ENCODE measurements at places on chromosomes 2 and 18.
A peak's percentile ranks its signal among the peaks of the same experiment; 100 is the strongest.

DNA sequence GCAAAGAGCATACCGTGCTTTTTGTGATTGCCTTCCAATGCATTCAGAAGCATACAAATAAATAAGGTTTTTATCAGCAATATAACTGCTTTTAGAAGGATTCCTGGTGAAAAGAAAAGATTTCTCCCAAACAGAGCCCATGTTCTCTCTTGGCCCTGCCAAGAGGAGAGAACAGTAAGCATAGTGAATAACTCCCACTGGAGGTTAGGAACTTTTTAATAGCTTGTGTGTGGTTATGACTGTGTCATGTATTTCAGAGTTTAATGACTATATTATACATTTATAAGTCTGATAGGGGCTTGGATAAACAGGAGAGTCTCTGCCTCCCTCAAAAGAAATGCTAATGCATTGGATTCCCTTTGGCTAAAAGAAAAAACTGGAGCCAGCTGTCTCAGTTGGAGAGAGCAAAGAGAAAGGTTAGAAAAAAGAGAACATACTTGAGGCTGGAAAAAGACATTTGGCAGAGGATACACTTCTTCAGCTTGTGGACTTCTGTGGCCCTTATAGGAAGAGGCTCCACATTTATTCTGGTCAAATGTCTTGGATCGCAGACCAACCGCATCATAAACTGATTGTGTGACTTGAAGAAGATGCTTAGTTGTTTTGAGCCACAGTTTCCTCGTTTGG lies 63.0 kb upstream of the SPRED2 start:
- DNase-seq = no peak

GRCh38 chr2:217793566-217794132 lies 209.1 kb downstream of the TNS1 start:
- no peak for DNase-seq

GRCh38 chr2:73928963-73929347 lies 2.3 kb downstream of the DGUOK start:
- DNase-seq = no peak

DNA sequence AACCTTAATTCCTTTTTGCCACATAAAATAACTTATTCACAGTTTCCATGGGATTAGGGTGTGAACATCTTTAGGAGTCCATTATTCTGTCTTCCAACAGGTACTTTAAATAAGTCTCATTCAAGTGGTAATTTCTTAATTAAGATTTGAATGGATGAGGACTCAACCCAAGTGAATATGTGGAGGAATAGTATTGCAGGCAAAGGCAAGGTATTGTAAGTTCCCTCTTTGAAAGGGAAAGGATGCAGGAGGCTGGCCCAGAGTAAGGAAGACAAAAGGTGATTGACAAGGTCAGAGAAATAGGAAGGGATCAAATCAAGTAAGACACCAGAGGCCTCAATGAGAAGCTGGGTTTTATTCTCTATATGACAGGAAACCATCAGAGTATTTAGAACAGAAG lies 238.2 kb upstream of the RBMS1 start:
- no peak for DNase-seq

GRCh38 chr2:222891890-222892289 lies 31.1 kb downstream of the ACSL3 start:
- DNase-seq = no peak

GRCh38 chr2:216235462-216235861 lies 126.3 kb downstream of the XRCC5 start:
- DNase-seq = no peak

GRCh38 chr2:157291018-157291417 lies 33.5 kb downstream of the GALNT5 start:
- DNase-seq = no peak

GRCh38 chr2:3608373-3609278 lies 13.7 kb downstream of the COLEC11 start:
- no peak for DNase-seq

DNA sequence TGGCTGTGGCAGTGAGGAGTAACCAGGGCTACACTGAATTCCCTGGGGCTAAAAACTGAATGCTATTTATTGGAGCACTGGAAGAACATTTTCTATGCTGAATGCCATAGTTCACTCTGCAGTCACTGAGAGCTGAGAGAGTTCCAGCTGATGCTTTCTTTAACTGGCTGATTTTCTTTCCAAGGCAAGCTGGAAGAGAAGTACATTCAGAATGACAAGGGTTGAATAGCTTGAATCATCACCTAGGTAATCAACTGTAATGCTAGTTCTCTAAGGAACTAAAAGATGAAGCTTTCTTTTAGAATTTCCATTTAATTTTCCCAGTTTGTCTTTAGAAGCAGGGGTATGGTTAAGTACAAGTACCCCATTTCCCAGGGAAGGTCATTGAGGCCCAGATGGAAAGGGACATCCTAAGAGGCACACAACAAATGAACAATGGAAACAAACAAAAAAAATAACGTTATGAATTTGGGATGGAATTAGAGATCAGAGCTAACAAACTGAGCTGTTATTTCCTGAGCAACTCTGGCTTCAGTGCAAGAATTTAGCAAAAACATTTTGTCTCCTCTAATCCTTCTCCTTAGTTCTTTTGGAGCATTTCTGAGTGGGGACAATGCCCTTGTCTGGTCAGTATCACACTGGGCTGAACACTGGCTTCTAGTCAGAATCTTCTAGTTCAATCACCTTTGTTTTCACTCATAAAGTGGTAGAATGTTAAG lies 132.8 kb upstream of the REG3A start:
- no peak for DNase-seq

GRCh38 chr2:135633582-135633981 lies 102.3 kb downstream of the R3HDM1 start:
- no peak for DNase-seq

DNA sequence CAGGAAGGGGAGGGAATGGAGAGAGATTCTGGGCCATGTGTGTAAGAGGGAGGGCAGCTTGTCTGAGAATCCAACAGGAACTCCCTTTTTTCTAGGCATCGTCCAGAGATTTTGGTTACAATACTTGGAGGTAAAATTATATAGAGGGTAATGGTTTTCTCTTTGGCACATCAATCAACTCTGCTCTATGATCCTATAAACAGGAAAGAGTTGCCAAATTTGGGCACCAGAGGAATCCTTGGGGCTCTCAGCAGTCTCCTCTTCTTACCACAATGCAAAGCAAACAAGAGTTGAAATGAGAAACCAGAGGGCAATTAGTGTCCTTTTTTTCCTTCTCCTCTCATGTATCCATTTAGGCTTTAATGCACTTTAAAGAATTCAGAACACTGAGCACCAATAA lies 243.4 kb downstream of the SLC8A1 start:
- DNase-seq = no peak

GRCh38 chr2:210445116-210445707 lies 31.3 kb downstream of the LANCL1 start:
- DNase-seq = peak; percentile 24

DNA sequence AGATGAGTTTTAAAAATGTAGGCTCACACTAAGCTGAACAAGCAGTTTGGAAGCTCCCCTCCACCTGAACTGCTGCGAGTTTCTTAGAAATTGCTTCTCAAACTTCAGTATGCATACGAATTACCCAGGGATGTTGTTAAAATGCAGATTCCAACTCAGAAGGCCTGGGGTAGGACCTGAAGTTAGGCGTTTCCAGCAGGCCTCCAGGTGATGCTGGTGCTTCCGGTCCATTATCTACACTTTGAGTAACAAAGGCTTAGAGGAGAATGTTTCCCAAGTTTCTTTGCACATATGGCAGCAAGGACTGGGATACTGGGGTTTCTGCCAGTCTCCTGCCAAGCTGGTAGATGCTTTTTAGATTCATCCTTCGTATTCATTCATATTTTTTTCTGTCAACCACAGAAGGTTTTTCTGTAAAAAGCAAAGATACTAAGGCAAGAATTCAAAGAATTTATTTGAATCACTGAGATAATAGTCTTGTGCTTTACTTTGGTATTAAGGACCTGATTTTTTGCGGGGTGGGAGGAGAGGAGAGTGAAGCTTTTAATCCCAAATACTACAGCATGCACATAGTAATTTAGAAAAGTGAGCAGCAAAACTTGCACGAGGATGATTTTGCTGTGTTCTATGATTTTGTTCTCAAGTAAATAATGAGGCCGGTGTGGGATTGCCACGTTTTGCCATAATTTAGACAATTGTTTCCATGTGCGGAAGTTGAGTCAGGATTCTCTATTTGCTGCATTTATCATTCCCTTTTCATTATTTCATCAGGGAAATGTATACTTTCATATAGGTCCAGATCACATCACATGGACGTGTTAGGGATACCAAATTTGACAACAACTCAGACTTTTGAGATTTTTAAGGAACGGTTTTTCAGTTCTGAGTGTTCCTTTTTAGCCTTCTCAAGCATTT lies 137.6 kb upstream of the SPATS2L start:
- no peak for DNase-seq

DNA sequence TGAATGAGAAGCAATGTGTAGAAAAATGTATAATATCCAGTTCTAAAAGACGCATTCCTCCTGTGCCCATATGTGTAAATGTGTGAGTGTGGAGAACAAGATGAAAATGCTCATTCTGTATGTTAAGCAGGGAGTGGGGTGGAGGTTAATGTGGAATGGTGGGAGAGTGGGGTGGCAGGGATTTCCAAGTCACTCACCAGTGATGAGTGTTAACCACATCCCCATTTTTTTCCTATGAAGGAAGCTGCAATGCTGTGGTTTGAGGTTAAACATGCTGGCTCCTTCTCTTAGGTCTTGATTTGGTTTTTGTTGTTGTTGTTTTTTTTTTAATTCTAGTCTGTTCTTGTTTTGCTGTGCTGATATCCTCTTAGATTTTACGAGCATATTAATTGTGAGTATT lies 169.4 kb downstream of the NEDD4L start:
- no peak for DNase-seq

GRCh38 chr2:48240912-48241311 lies 289.0 kb upstream of the STON1 start:
- DNase-seq = no peak

- no peak for DNase-seq
Measured at GRCh38 chr2:20604951-20605381, 45.9 kb downstream of the HS1BP3 start.

DNA sequence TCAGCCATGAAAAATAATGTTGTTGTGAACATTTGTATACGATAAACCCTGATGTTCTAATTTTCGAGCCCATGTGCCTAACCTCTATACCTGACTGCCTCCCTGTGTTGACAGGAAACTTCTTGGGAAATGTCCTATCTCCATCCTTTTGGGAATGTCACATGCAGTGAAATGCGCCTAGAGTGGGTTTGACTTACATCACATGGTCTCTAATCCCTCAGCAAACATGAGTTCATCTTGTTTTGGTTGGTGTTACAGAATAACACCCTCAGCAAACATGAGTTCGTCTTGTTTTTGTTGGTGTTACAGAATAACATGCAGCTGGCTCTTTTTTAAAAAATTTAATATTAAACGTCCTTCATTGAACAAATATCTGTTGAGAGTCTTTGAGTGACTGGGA lies 4.3 kb upstream of the UGT1A6 start:
- no peak for DNase-seq

GRCh38 chr2:141927536-141927935 lies 203.3 kb downstream of the LRP1B start:
- no peak for DNase-seq

DNA sequence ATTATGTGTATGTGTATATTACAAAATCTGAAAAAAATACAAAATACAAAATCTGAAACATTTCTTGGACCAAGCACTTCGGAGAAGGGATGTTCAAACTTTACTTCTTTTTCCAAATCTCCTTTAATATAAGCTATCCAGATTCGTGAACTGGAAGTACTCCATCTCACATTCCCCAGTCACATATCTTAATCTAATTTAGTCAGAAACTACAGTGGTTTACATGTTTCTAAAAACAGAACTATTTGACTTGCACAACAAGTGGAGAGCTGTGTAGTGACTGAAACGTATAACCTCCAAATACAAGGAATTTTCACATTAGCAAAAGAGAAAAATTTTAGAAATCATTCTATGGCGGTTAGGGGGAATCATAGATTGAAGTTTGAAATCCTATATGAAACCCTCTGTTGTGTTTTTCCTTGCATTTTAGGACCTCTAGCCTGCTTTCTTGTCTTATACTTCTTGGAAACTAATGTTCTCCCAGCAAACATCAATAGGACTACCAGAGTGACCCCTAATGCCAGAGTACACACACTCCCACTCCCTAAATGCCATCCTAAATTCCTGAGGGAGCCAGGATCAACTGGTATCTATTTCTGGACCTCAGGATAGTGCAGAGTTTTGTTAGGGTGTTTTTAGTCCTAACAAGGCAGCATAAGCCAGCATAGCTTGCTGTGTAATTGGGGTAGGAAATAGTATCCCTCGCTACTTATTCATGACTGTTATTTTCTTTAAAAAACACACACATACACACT lies 30.2 kb upstream of the ROCK1 start:
- DNase-seq = no peak

- DNase-seq = peak; percentile 89
Measured at GRCh38 chr18:80147418-80148325, 38.6 kb downstream of the ADNP2 start.

GRCh38 chr2:68734688-68735525 lies at the start of gene ARHGAP25:
ARHGAP25 (plus strand) TSS chr2:68734811; CDS start chr2:68735200, 389 bp downstream.
- DNase-seq = peak; percentile 83

- DNase-seq = no peak
Measured at GRCh38 chr2:57943315-57943714, 103.3 kb upstream of the VRK2 start.

GRCh38 chr2:171522788-171523087 lies 464 bp downstream of the CYBRD1 start:
- DNase-seq = no peak

Data from GM12865 (cell line).